ENCODE measurements at places on chromosomes 12 and 14. TPM values are rescaled to one million over a fixed set of nuclear protein-coding genes. Genes with fewer than 3 reads are reported as not detected.
A peak's percentile ranks its signal among the peaks of the same experiment; 100 is the strongest.

Gene NKX2-1
- not detected for total RNA-seq

Gene GLT1D1
- total RNA-seq, result 21.9 TPM

DNA sequence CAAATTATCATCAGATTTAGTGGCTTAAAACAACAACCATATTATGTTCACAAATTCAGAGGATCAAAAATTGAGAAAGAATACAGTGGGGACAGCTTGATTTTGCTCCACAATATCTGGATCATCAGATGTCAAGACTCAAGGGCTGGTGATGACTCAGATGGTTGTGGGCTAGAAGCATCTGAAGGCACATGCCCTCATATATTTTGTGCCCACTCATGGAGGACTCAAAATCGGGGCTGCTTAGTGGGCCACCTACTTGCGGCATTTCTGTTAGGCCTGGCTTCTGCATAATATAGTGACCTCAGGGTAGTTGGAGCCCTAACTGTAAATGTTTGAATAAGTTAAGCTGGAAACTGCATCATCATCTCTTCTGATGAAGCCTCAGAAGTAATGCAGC lies 584.5 kb downstream of the SLC16A7 start:
- H3K4me1 ChIP-seq, result no peaks in the 10 kb centered on the region
- no peak overlapping the region for H3K4me3 ChIP-seq
- no peak for DNase-seq
- no peak overlapping the region for H3K27ac ChIP-seq
- no peaks in the 10 kb centered on the region for H3K36me3 ChIP-seq
- H3K27me3 ChIP-seq, result no peaks in the 10 kb centered on the region

- H3K27me3 ChIP-seq, result no peaks in the 10 kb centered on the region
- H3K36me3 ChIP-seq, result no peaks in the 10 kb centered on the region
- no peak overlapping the region for H3K27ac ChIP-seq
- no peak for DNase-seq
- no peak overlapping the region for H3K4me3 ChIP-seq
- no peaks in the 10 kb centered on the region for H3K4me1 ChIP-seq
These were observed 154.6 kb downstream of the SLC6A15 start for GRCh38 chr12:84757978-84758377.

DNA sequence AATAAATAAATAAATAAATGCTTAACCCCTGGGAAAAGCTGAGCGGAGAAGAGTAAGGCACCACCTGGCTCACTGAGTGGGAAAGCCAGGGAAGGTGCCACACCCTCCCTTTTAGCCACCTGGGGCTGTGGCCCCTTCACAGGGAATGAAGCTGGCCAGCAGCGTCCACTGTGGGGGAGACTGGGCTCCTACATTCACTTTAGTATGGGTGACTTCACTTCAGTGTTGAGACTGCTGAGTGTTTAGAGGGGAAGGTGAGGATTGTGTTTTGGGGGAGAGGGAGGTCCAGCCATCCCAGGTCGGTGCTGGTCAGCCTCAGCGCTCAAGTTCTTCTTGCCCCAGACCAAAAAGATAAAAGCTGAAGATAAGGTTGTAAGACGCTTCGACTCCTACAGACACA lies 1.6 kb downstream of the NAB2 start:
- H3K27ac ChIP-seq, result peak overlapping the region; percentile 94
- peak overlapping the region; percentile 85 for H3K4me3 ChIP-seq
- H3K27me3 ChIP-seq, result no peaks in the 10 kb centered on the region
- H3K4me1 ChIP-seq, result peaks cover 94% of the 10 kb centered on the region

- no peaks in the 10 kb centered on the region for H3K36me3 ChIP-seq
- no peaks in the 10 kb centered on the region for H3K4me1 ChIP-seq
- DNase-seq, result no peak
- H3K27ac ChIP-seq, result no peak overlapping the region
These were observed 12.1 kb upstream of the FBXW8 start for GRCh38 chr12:116898669-116899068.
